SW 1271 (cell line): ENCODE measurements at places on chromosomes 13 and 19.

GRCh38 chr13:44662515-44662914 lies 86.4 kb upstream of the TSC22D1 start:
- DNase-seq, result no peak

DNA sequence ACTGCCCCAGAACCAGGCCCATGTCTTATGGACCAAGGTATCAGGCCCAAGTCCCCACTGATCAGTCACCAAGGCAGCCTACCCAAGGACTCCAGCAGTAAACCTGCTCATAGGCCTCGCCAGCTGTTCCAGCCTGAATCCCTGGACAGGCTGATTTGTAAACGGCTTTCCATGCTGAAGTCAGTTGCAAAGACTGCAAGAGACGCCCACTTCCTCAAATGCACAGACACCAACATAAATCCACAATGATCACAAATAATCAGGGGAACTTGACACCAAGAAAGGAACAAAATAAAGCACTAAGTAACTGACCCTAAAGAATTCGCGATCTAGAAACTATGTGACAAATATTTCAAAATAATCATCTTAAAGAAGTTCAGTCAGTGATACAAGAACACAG lies 75.2 kb downstream of the RXFP2 start:
- DNase-seq, result no peak

GRCh38 chr19:37931881-37932655 lies 25.1 kb downstream of the SIPA1L3 start:
- no peak for DNase-seq

DNA sequence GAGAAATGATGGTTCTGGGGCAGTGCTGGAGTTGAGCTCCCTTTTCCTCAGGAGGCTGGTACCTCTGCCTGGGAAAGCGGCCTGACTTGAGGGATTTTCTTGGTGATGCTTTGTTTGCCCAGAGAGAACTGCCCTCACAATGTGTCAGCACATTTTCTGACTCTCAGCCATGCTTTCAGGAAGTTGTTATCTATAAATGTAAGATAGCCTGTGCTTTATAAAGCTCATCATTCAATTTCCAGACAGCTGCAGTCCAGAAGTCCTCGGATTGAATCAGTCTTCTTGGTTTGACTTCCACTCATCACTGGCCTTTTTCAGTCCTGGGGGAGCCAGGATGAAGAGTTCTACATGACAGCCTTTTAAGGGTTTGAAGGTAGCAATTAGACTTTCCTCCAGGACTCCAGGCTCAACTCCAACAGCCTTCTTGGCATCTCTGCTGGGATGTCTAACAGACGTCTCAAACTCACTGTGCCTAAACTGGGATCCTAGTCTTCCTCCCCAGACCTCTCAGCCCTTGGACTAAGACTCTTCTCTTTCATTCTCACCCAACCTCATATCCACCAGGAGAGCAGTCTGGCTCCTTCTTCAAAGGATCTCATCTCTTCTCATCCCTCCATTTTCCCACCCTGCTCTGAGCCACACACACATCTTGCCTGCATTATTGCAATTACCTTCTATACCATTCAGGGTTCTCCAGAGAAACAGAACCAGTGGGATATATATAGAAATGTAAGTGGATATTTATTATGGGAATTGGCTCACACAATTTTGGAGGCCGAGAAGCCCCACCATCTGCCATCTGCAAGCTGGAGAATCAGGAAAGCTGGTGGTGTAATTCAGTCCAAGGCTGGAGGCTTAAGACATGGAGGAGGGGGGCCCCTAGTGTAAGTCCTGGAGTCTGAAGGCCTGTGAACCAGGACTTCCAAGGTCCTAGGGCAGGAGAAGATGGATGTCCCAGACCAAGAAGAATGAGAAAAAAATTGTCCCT lies 13.1 kb downstream of the ERICH6B start:
- DNase-seq, result no peak

DNA sequence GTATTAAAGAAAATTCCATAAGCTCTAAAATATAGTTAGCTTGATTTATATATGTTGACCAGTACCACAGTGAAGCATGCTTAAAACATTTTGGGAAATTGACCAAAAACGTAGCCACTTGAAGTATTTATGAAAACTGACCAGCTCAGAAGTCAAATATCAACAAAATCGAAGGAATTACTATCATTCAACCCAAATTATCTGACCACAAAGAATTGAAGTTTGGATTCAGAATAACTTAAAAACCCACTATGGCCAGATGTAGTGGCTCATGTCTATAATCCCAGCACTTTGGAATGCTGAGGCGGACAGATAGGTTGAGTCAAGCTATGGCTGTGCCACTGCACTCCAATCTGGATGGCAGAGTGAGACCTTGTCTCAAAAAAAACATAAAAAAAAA lies 31.9 kb downstream of the GPALPP1 start:
- no peak for DNase-seq

- no peak for DNase-seq
These were observed 2.8 kb downstream of the FAM124A start for GRCh38 chr13:51225029-51225428.

GRCh38 chr19:55165952-55166529 lies 372 bp downstream of the DNAAF3 start:
- DNase-seq, result peak; percentile 89

- DNase-seq, result no peak
These were observed 197.8 kb downstream of the TEX29 start for GRCh38 chr13:111518161-111518792.

- no peak for DNase-seq
These were observed 606 bp downstream of the PRDX2 start for GRCh38 chr19:12800923-12801465.

GRCh38 chr13:23570099-23570920 lies at the start of gene TNFRSF19:
TNFRSF19 (plus strand) TSS chr13:23570412; CDS start chr13:23590184, 19,772 bp downstream.
- DNase-seq, result no peak
